Neural crest cell (in vitro differentiated cells): ENCODE measurements at places on chromosomes 6 and 20. TPM values are rescaled to one million over a fixed set of nuclear protein-coding genes. Genes with fewer than 3 reads are reported as not detected.
A peak's percentile ranks its signal among the peaks of the same experiment; 100 is the strongest.

- no peaks in the 10 kb centered on the region for H3K36me3 ChIP-seq
- H3K4me1 ChIP-seq: peaks cover 39% of the 10 kb centered on the region
- H3K4me3 ChIP-seq: peak overlapping the region; percentile 98
- peak overlapping the region; percentile 99 for H3K27ac ChIP-seq
- no peaks in the 10 kb centered on the region for H3K27me3 ChIP-seq
- peak; percentile 75 for DNase-seq
These were observed 244.3 kb downstream of the ARID1B start for GRCh38 chr6:157021344-157021992.

Gene KATNA1
- total RNA-seq: 15.0 and 15.5 TPM in 2 replicates

DNA sequence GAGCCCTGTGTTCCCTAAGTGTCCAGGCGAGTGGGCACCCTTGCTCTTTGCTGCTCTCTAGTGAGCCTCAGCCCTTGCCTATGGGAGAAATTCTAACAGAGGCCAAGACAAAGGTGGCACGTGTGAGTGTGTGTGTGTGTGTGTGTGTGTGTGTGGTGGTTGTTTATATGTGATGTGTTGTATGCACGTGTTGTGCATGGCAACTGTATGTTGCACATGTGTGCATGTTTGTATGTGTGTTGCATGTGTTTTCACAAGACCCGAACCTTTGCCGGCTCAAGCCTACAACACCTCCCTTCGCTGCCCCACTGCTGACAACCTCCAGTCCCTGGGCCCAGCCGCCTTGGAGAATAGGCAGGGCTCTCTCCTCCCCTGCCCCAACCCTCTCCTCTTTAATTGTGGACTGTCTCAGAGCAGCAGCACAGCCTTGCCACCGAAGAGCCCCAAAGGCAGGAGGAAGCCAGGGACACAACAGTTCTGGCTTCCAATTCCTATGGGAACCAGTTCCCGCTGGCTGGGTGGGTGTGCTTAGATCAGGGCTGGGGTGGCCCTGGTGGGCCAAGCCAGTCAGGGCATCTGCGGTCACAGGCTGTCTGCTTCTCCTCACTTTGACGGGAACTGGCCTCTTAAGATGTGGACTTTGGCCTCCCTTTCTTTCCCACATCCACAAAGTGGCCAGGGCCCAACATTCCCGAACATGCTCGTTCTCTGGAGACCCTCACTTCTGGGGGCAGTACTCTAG is 2.7 kb downstream of the KCNK16 start:
- H3K27ac ChIP-seq: no peak overlapping the region
- no peaks in the 10 kb centered on the region for H3K36me3 ChIP-seq
- no peak for DNase-seq
- H3K4me3 ChIP-seq: no peak overlapping the region
- peaks cover 55% of the 10 kb centered on the region for H3K27me3 ChIP-seq
- H3K4me1 ChIP-seq: no peaks in the 10 kb centered on the region

Gene PRR18
- total RNA-seq: 0.16 and 0.35 TPM in 2 replicates
